Subcutaneous adipose tissue (tissue), 4 donors: ENCODE measurements at places on chromosomes 16 and 17. TPM values are rescaled to one million over a fixed set of nuclear protein-coding genes. Genes with fewer than 3 reads are reported as not detected.

The KRT24 gene
- total RNA-seq: not detected

The ACSM2A gene
- total RNA-seq: not detected

The MT1A gene
- 44.4 TPM for total RNA-seq

The YBX2 gene
- total RNA-seq: 0.82 TPM

The MFAP4 gene
- total RNA-seq: 185 TPM

The ZNF213 gene
- 13.4 TPM for total RNA-seq

The SLC52A1 gene
- not detected for total RNA-seq

The C17orf78 gene
- total RNA-seq: not detected

The CD300E gene
- total RNA-seq: 1.2 TPM

The PRSS8 gene
- 1.4 TPM for total RNA-seq

The IRX6 gene
- total RNA-seq: 12.6 TPM

The NEUROD2 gene
- total RNA-seq: not detected

The CHTF18 gene
- 4.4 TPM for total RNA-seq

The KLHL10 gene
- total RNA-seq: not detected
